ENCODE measurements at places on chromosomes 1 and 21.

DNA sequence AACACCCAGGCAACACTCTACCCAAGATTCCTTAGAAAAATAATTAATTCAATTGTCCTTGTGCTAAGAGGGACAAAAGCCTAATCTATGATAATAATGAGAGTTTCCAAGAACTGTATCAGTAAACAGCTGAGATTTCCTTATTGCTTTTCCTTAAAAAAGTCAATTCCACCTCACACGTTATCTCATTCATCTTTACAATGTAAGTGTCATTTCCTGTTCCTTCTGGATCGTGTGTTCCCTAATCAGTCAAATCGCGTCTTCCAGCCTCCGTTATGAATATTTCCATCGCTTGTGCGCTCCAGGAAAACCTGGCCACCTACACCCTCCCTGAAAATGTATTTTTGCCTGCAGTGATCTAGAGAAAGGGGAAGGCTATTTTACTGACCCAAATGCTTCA lies 23.9 kb upstream of the CLDN17 start:
- DNase-seq, result no peak

GRCh38 chr1:228314658-228315483 lies 91.8 kb downstream of the TRIM11 start:
- no peak for DNase-seq

- no peak for DNase-seq
Observed at GRCh38 chr1:54249819-54250435, 50.0 kb downstream of the MRPL37 start.

DNA sequence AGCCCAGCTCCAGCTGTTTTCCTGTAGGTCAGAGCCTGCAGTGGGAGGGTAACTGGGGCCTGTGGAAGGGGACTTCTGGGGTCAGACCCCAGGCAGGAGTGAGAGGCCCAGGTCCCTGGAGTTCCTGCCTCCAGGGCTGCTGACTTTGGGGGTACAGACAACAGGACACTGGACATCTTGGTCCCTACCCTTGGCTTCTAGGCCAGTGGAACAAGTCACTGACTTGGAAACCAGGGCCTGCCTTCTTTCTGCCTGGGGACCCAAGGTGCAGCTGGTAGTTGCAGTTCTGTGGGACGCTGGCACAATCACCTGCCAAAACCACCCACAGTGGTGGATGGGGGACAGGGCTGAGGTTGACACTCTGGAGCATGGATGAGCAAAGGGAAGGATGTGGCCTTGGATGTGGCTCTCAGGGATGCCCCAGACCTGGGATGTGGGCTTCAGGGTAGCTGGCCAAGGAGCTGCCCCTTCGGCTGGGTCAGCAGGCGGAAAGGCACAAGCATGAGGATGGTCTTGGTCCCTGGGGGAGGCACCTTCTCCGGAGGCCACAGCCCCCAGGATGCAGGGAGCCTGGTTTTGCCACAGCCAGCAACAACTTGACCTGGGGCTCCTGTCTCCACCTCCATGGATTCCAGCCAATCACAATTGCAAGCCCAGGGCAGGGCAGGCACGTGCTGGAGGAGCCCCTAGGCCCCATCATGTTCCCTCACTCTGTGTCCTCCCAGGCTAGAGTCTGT lies 5.8 kb downstream of the JMJD4 start:
- DNase-seq, result no peak

- no peak for DNase-seq
Observed at GRCh38 chr1:39116860-39117728, 87.4 kb upstream of the MACF1 start.

Measured in skeletal muscle cell (primary cell).